ENCODE measurements at places on chromosomes 7 and 10. TPM values are rescaled to one million over a fixed set of nuclear protein-coding genes. Genes with fewer than 3 reads are reported as not detected.

DNA sequence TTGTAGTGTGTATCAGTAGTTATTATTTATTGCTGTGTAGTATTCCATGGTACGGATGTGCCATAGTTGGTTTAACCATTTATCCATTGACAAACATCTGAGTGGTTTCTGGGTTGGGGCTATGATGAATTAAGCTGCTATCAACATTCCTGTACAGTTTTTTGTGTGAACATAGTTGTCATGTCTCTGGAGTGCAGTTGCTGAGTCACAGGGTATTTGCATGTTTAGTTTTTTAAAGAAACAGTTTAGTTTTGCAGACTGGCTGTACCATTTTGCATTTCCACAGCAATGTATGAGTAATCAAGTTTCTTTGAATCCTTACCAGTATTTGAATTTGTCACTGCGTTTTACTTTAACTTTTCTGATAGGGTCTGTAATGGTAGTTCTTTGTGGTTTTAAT is 516.7 kb upstream of the CELF2 start:
- DNase-seq: no peak

GRCh38 chr10:20380401-20380800 is 516.7 kb downstream of the NEBL start:
- DNase-seq: no peak

- DNase-seq: no peak
Observed at GRCh38 chr10:6383096-6383812, 180.5 kb downstream of the PFKFB3 start.

DNA sequence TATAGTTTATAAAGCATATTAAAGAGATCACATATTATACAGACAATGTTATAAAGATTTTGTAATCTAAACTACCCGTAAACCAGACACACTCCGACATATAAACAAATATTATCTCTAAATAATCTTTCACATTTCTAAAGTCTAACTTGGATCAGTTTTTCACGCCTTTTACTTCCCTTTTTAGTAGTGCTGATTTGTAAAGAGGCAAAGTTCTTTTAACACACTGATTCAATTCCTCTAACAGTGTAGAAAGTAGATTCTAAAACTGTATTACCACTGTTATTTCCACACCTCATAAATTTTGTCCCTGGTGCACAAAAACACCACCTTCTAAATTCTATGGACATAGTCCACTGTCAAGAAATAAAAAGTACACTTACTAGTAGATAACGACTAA is 230.9 kb downstream of the DOCK4 start:
- no peak for DNase-seq

C7orf57 gene
- 1.6 TPM for total RNA-seq
